ENCODE measurements at places on chromosomes 3 and 15. TPM values are rescaled to one million over a fixed set of nuclear protein-coding genes. Genes with fewer than 3 reads are reported as not detected.
A peak's percentile ranks its signal among the peaks of the same experiment; 100 is the strongest.

DNA sequence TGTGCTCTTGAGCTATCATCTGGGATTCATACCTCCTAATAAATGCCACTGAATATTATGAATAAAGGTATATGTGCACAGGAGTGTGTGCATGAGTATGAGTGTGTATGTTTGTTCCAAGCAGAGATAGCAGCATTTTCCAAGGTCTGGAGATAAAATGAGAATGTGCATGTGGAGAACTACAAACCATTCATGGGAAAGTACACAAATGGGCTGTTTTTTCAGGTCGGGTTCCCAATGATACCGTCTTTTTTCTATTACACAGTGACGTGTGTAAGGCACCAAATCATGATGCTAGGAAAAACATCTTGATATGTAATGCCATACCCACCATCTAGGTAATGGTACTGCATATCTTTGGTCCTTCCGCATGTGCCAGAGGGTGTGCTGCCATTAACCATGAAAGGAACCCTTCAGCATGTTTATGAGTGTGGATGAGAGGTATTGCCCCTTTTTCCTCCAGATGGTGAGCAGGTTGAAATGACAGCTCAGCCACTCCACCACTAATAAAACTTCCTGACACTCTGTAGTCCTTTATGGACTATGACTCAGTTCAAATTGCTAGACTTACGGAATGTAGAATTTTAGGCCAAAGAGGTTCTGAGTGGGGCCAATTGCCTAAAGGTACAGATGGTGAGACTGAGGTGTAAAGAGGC lies 36.4 kb upstream of the COPB2 start:
- DNase-seq = no peak

DNA sequence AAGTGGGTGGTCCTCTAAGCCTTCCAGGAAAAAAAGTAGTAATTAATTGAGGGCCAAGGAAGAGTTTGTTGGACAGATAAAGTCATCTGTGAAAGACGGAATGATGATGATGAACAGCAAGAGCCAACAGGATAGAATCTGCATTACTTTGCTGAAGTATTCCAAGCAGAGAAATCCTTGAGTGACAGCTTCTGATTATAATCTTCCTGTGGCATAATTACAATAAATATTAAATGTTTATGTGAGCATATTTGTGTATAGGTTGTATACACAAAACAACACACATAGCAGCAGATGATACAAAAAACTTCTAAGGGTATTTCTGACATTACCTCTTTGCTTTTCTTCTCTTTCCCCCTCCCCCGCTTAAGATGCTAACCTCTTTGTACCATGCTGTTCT lies 147.6 kb downstream of the SPATA16 start:
- DNase-seq = no peak

DNA sequence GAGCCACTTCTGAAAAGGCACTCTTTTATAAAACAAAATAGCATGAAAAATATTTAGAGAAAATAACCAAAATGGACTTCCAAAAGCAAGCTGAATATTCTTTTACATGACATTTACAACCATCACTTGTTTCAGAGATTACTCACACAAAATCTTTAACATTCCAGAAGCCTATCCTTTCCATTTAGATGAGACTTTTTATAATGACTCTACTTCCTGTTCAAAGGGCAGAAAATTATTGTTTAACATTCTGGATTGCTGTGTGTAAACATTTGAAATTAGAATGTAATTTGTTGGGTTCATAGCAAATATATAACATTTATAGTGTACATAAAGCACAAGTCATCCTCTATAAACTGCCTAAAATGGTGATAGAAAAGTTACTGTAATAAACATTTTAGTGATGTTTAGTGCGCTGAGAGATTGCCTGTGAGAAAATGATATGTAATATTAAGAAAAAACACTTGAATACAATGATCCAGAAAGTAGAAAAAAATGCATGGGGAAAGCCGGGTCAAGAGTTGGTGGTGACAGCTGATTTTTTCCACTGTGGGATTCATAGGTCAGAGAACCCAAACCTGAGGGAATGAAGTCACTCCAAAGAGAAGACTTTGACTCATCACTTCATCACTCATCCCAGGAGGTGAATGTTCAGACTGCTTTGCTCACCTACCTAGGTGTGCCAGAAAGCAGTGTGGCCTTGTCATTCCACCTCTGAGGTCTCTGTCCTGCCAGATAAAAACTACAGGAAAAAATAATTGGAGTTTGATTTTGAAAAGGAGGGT lies 305.8 kb downstream of the ARPP21 start:
- DNase-seq = peak; percentile 77

GRCh38 chr15:29570948-29571791 lies 251.1 kb downstream of the TJP1 start:
- DNase-seq = peak; percentile 23

GRCh38 chr15:49645941-49646340 lies 25.1 kb downstream of the DTWD1 start:
- DNase-seq = peak; percentile 76

DNA sequence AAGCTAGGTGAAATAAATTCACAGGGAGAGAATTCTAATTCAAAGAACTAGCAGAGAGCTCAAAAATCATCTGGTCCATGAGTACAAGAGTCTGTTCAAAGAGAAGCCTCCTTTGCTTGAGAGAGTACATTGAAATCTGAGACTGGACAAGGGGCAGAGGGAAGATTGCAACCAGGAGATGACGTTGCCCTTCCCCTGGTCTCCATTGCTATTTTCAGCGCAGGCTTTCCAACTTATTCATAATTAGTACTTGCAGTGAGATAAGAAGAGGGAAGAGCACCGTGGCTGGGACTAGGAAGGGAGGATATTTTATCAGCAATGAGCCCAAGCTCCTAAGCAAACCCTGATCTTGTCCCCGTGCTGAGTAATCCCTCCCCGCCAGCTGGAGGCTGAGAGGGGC lies 251.8 kb upstream of the RORA start:
- no peak for DNase-seq

DNA sequence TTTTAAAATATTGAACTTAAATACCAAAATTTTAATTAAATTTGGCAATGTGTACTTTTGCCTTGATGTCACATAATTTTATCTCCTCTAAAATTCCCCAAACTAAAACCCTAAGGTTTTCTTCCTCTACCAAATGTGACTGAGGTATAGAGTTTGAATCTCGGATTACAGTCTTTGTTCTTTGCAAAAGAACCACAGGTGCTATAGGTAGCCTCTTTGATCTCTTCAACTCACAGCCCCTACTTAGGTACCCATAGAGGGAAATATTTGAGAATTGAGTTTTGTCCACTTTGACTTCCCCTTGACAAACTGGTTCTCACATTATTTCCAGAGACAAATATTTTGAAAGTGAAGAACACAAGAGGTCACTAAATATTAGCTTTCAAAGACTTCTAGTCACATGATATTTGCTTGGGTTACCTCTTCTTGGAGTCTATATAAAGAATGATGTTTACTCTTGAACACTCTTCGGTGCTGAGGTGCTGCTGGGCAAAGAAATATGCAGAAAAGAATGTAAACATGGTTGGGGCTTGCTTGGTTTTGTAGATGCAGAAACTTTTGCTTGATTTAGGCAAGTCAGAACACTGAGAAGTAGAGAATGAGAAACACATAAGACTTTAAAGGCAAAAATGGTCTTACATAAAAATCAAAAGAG lies 120.8 kb upstream of the MCTP2 start:
- peak; percentile 68 for DNase-seq

The GRAMD2A gene
- polyA plus RNA-seq = 2.1 TPM

The CCR8 gene
- not detected for polyA plus RNA-seq

The TMEM212 gene
- not detected for polyA plus RNA-seq
